Ovary (tissue), 10 donors: ENCODE measurements at places on chromosomes 7 and 10. TPM values are rescaled to one million over a fixed set of nuclear protein-coding genes. Genes with fewer than 3 reads are reported as not detected.

The ARL4A gene
- 32.2 TPM for total RNA-seq

The SLC29A3 gene
- 15.4 TPM for total RNA-seq

The TAS2R41 gene
- total RNA-seq, result not detected

DNA sequence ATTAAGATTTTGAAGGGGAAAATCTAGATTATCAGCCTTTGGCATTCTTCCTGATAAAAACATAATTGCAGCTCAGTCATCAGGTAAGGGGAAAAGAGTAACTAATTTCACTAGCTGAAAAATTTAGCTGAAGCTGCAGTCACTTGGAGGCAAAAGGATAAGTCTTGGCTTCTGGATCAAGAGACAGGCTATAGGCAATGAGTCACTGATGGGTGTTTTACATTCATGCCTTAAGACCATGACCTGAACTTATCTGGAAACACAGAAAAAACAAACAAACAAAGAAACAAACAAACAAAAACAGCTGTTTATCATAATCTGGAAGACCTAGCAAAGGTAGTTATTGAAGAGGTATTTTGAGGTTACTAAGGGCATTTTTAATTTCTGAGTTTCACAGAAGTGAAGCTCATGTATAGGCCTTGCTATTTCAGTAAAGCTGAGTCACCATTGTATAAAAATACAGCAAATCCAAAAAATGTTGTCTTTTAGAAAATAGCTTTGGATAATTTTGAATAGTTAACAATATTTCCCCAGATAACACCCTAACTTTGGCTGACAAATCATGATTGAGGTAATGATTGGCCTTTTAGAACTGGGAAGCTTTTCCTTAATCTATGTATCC lies 40.3 kb downstream of the ZNF22 start:
- H3K4me3 ChIP-seq, result no peak overlapping the region
- no peaks in the 10 kb centered on the region for H3K4me1 ChIP-seq
- H3K36me3 ChIP-seq, result no peaks in the 10 kb centered on the region
- no peaks in the 10 kb centered on the region for H3K27me3 ChIP-seq
- no peak for DNase-seq

DNA sequence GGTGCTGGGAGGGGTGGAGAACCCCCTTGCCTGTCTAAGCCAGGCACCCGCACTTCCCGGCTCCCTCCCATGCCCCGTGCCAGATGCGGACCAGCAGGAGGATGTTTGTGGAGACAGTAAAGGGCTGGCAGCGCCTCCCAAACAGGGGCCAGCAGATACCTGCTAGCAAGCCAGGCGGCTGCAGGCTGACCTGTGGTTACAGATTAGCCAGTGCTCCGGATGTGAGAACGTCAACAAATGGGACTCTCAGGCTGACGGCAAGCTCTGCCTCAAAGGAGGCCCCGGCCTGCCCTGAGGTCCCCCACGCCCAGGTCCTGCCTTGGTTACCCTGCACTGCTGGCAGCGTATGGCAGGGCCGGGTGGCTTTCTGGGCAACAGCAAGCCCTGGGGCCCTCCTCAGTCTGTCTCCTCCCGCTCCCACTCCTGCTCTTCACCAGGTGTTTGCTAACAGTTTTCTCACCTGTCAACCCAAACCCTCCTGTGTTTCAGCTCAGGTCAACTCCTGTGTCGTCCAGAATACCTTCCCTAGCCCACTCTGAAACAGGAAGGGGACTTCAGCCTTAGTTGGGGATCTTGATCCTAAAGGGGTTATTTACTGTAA lies 85.4 kb downstream of the NEURL1 start:
- no peak overlapping the region for H3K4me3 ChIP-seq
- H3K27me3 ChIP-seq, result no peaks in the 10 kb centered on the region
- no peak overlapping the region for H3K27ac ChIP-seq

- no peak for DNase-seq
- no peak overlapping the region for H3K27ac ChIP-seq
- H3K36me3 ChIP-seq, result no peaks in the 10 kb centered on the region
- no peaks in the 10 kb centered on the region for H3K27me3 ChIP-seq
Measured at GRCh38 chr7:22574754-22575520, 74.9 kb upstream of the STEAP1B start.
